ENCODE measurements at places on chromosomes 3 and 15.

DNA sequence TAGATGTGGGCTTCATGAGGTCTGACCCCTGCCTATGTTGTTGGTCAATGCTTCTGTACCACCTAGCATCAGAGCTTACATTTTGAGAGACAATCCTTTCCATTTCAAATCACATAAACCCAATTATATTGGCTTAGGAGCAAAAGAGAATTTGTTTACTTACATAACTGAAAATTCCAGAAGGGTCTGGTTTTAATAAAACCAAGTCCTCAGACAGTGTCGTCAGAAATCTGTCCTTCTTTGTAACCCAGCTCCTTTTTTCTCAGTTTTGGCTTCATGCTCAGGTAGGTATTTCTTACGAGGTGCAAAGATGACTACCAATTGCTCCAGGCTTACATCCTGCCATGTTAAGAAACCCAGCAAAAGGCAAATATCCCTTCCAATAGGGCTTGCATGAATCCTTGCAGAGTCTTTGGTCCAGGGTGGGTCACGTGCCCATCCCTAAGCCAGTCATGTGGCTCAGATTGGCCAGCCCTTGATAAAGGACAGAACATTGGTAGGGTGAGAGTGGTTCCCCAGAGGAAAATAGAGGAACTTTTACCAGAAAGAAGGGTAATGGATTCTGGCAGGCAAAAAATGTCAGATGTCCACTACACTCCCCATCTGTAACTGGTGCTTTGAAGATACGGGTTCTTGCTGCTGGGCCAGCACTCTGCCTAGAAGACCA, 50.2 kb upstream of the VILL start:
- peak; percentile 56 for DNase-seq

- DNase-seq = no peak
Observed at GRCh38 chr3:152491922-152492321, 223.2 kb downstream of the MBNL1 start.

DNA sequence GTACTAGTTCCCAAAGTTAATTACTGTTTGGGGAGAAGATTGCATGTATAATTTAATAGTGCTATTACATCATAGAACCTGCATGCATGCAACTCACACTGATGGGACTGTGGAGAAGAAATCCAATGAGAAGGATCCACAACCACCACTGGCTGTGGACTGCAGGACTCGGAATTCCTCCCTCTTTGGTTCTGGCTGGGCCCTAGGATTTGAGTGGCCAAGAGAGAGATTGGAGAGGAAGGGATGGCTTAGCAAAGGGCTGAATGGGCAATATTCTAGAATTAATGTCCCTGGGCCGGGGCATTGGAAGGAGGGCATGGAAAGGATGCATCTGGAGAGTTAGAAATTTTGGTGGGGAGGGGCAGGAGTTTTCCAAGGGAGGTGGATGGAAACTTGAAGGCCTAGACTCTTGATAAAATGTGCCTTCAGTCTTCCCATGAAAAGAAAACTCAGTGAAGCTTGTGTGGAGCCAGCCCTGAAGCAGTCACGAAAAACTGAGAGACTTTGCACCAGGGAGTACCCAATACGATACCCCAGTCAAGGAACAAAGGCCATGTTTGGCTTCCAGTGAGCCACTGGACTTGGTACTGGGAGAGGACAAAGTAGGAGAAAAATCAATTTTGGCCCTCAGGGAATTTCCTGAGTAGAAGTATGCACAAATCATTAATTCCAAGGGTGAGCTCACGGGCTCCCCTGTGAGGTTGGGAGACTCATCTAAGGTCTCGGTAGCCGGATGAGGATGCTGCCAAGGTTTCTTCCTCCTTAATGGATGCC, 31.4 kb upstream of the TPM1 start:
- no peak for DNase-seq

GRCh38 chr3:13294442-13295351, 125.4 kb downstream of the NUP210 start:
- DNase-seq = no peak

DNA sequence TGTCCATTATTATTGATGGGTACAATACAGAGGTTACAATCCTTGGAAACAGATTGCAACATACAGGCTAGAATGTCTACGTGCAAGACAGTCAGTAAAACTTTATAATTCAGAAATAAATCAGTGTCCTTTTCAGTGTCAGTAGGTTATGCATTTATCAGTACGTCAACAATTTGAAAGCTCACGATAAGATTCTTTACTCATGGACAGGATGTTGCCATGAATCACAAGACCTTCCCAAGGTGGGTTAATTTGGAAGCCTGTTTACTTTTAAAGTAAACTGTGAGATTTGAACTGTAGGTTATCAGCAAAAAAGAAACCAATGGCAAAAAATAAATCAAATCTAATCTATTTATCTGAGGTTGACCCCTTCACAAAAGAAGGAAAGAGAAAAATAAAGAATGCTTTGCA, 243.9 kb upstream of the AGTR1 start:
- no peak for DNase-seq

DNA sequence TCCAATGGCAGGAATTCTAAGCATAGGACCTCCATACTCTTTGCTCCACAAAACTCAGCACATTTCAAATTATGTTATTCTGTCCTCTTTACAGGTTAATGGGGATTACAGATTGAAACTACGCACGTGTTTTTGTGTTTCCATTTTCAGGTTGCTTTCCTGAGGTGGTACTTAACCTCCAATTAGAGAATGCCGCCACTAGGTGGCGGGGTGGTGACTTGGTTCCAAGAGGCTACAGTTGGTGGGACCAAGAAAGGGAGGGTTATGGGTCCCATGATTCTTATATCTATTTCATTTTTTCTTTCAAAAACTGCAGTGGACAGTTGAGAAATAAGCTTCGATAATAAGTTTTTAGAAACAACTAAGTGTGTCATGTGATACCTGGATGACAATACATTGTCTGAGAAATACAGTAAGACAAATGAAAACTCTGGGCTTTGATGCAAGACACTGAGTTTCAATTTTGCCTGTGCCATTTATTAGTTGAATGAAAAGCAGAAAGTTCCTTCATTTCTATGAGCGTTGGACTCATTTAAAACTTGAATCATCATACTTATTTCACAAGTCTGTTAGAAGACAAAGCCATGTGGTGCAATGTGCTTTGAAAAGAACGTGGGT, 539.0 kb downstream of the FGF12 start:
- DNase-seq = no peak

- DNase-seq = no peak
Observed at GRCh38 chr15:54840621-54841398, 355.9 kb downstream of the RSL24D1 start.

- DNase-seq = no peak
Observed at GRCh38 chr3:187831125-187832051, 86.1 kb upstream of the BCL6 start.

GRCh38 chr3:14440168-14440518, 37.7 kb downstream of the SLC6A6 start:
- no peak for DNase-seq

DNA sequence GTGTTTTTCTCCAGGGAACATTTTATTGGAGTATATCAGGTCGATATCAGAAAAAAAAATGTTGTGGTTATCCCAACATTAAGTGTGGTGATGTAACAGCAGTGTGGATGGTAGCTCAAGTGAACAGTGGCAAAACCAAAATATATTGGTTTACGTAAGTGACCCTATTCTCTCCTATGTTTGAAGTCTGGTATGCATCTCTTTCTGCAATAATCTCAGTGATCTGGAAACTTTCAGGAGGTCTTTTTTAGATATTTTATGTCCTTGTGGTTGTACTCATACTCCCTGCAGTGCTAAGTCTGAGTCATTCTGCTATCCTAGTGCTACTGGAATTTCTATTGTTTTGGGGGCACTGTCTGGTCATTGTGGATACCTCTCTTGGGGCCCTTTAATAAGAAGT, 137.9 kb downstream of the SNRPN start:
- no peak for DNase-seq

DNA sequence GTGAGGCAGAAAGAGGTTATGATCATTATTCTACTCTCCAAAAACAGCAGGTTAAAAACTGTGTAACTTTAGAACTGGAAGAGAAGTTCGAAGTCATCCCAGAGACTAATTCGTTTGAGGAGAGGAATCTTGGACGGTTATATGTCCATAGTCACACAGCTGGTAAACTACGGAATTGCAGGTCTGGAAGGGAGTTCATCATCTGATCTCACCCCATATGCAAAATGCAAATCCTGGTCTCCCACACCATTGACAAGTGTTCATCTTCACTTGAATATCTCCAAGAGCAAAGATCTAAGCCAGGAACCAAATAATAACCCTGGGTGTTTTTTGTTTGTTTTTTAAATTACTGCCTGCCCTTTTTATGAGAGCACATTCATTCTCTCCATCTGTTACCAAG, 53.1 kb downstream of the FAM98B start:
- no peak for DNase-seq

GRCh38 chr3:132196113-132196512, 121.1 kb upstream of the ACP3 start:
- no peak for DNase-seq
